ENCODE measurements at places on chromosomes 2 and 18.

GRCh38 chr2:82875858-82876257 is 1583.2 kb downstream of the SUCLG1 start:
- DNase-seq: no peak

- no peak for DNase-seq
Observed at GRCh38 chr2:200635251-200635650, 49.4 kb downstream of the AOX1 start.

DNA sequence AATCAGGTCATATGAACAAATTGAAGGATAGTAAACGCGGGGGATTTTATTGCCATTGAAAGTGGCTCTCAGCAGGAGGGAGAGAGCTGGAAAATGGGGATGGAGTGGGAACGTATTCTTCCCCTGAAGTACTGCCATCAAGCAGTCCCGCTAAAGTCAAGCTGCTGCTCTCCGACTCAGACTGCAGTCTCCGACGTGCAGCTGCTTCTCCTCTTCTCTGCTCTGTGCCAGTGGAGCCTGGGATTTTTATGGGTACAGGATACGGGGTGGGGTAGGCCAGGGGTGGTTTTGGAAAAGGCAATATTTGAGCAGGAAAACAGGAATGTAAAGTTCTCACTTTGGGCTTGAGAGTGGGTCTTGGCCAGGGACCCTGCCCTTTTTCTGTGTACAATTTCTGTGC is 33.0 kb downstream of the KCTD18 start:
- DNase-seq: no peak

DNA sequence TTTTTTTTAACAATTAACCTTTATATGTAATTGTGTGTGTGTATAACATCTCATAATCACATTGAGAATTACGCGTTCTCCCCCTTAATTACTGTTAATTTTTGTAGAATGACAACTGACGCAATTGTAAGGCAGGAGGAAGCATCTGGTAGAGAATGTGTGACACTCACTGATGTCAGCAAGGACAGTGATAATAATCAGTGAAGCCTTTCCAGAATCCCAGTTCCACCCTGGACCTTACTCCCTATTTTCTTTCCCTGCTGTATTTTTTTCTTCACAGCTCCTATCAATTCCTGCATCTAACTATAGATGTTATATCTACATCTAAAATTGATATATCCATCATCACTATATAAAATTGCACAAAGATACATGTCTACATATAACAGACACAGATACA is 16.1 kb upstream of the STRN start:
- no peak for DNase-seq

- DNase-seq: no peak
Observed at GRCh38 chr2:95004711-95005110, 20.8 kb upstream of the MAL start.

DNA sequence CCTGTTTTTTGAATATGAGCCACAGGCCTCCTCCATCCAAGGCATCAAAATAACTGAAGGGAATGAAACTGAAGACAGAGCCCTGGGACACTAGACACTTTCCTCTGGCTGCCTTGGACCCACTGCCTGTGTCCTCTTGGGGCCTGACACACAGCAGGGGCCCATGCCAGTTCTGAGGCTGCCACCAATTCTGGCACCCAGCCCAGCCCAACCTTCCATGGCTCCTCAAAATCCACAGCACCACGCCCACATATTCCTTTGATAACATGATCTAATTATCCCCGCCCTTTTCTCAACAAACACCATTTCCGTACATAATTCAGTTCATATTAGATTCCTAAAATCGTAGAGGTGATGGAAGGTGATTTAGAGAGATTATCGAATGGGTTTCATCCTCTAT is 64.2 kb downstream of the EMX1 start:
- peak; percentile 6 for DNase-seq

- DNase-seq: no peak
Observed at GRCh38 chr2:10231551-10232085, 71.1 kb upstream of the HPCAL1 start.

DNA sequence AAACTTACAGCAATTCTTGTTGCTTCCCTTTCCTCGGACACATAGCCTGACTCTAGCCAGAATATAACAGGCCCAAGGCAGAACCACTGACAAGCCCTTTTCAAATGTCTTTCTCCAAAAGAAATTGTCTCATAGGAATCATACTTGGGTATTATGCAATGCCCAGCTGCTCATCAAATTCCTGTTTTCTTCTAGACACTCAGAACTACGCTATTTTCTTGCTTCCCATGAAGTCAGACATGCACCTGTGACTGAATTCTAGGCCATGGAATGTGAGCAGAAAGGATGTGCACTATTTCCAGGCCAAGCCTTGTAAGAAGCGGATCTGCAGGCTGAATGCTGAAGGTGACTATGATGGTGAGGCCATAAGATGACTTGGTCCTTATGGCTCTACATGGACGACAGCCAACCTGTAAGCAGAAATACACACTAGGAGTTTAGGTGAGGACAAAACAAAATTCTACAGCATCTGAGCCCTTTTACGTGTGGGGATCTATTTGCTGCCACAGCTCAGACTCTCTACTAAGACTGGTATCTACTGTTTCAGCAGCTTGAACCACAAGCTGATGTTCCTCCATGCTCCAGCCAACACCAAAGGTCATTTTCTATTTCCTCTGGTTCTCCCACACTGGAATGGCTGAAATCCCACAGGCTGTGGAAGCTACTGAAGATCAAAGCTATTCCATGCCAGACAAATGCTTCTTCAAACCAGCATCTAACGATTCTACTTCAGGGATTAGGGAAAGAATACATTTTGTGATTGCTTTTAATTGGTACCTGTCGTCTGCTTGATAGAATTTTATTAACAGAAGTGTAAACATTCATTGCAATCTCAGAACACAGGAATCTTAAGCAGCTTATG is 378.7 kb downstream of the RBM43 start:
- no peak for DNase-seq

DNA sequence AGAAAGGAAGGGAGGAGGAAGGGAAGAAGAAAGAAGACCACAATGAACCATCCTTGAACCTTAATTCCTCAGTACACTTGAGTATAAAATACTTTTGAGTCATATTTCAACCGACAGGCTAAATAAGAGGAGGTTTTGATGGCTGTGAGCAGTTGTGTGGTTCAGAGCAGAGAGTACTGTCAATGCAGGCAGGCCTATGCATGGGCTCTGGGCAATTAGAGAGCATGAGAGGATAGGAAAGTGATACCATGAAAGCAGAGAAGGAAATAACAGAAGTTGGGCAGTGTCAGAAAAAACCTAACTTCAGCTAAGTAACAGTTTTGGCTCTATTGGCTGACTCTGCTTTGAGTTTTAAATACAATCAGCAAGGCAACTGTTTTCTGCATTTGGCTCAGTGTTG is 123.6 kb upstream of the STK17B start:
- no peak for DNase-seq

DNA sequence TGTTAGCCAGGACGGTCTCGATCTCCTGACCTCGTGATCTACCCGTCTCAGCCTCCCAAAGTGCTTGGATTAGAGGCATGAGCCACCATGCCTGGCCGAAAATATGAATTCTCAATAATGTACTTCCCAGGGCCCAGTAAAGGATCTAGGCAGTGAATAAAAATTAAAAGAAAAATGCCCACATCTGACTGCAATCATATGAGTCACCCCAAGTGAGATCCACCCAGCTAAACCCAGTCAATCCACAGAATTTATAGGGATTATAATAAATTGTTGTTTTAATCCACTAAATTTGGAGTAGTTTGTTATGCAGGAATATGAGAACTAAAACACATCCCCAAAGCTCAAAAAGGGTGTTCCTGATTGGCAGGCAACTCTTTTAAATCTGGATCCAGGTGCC is 93.5 kb upstream of the STK39 start:
- no peak for DNase-seq

GRCh38 chr2:68098291-68098797 is 35.5 kb upstream of the C1D start:
- no peak for DNase-seq

DNA sequence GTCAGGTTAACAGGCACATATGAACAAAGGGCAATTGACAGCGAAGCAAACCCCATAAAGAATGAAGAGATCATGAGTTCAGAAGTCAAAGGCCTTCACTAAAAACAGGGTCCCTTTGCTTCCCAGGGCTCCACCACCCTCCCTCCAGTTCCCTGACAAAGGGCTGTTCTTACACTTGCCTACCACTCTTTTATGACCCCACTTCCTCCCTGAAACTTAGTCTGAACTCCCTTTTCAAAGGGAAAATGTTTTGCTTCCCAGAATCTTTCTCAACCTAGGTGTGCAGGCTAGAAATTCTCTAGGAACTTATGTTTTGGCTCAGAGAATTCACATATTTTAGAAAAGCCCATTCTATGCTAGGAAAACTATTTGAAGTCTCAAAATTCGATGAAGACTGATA is 86.0 kb upstream of the ITGA4 start:
- no peak for DNase-seq

DNA sequence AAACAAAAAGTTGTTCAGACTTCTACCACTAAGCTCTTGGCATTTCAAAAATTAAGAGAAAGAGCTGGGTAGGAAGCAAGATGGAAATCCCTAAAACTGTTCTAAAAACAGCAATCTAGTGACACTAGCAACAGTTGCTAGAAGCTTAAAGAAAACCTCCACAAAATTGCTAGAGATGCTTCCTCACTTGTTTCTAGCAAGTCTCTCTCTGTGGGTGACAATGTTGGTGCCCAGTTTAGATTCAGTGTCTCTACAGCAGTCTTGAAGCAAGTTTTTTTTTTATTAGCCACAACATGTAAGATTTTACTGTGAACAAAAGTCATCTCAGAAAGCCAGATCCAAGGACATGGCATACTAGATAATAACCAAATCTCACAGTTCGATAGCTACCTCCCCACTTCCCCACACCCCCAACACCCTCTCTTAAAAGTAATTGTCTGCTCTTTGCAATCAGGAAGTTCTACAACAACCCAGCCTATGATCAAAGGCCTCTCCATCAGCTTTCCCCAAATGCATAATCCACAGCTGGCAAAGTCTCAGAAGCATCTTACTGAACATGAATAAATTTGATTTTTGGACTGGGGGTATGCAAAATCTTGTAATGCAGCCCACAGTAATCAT is 70.0 kb downstream of the ANKRD44 start:
- DNase-seq: no peak

DNA sequence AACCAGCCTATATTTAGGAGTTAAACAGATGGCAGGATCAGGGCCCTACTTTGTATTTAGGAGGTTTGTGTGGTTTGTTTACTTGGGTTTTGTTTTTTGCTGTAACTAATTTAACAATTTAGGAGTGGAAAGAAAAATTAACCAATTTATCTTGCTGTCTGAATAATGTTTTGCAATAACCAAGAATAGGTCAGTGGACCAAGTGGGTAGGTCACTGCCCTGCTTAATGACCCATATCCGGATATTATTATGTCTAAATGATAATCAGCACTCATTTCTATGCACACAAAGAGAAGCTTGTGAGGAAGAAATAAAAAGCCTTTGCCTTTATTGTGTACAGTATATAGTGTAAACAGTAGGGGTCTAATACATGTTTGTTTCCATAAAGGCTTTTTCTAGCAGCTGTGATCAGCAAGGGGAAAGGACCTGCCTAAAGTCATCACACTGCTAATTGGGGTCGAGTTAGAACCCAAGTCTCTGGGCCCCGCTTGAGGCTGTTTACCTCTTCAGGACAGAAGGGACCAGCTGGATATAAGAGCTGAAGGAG is 76.6 kb downstream of the TGOLN2 start:
- DNase-seq: no peak

- DNase-seq: no peak
Observed at GRCh38 chr2:24225499-24226242, 50.8 kb downstream of the FAM228A start.

- no peak for DNase-seq
Observed at GRCh38 chr2:25125976-25126375, 42.4 kb downstream of the POMC start.

GRCh38 chr2:181662287-181662686 is 5.4 kb upstream of the CERKL start:
- no peak for DNase-seq

GRCh38 chr2:120546048-120546864 is 189.4 kb upstream of the GLI2 start:
- DNase-seq: no peak

DNA sequence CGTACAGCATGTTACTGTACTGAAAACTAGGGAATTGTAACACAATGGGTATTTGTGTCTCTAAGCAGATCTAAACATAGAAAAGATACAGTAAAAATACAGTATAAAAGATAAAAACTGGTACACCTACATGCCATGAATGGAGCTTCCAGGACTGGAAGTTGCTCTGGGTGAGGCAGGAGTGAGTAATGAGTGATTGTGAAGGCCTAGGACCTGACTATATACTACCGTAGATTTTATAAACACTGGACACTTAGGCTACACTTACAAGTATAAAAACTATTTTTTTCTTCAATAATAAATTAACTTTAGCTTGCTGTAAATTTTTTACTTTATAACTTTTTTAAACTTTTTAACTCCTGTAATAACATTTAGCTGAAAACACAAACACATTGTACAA is 324.4 kb upstream of the TNP1 start:
- DNase-seq: no peak

- DNase-seq: no peak
Observed at GRCh38 chr2:145875016-145875415, 1355.1 kb upstream of the ZEB2 start.

- no peak for DNase-seq
Observed at GRCh38 chr2:109212836-109213563, 84.0 kb downstream of the SH3RF3 start.

- no peak for DNase-seq
Observed at GRCh38 chr2:208671886-208672680, 265.5 kb downstream of the PTH2R start.

DNA sequence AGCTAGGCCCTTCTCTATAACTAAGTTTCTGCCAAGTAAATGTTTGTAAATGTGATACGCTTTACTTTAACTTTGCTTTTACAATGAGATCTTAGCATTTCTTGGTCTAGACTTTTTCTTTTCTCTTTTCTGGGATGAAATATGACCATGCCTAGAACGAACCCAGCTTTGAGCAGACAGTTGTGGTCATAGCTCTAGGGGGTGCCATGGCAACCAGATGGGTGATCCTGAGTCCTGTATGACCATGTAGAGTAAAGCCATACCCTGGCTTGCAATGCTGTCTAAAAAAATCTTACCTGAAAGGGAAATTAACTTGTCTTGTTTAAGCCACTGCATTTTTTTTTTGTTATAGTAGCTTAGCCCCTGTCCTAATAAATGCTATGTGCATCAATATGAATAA is 956.3 kb downstream of the SLC4A3 start:
- DNase-seq: no peak

All from HCT116 (cell line).